ENCODE measurements at places on chromosomes 12 and 14.

- no peak for DNase-seq
These were observed 73.6 kb upstream of the NID2 start for GRCh38 chr14:52142504-52142903.

DNA sequence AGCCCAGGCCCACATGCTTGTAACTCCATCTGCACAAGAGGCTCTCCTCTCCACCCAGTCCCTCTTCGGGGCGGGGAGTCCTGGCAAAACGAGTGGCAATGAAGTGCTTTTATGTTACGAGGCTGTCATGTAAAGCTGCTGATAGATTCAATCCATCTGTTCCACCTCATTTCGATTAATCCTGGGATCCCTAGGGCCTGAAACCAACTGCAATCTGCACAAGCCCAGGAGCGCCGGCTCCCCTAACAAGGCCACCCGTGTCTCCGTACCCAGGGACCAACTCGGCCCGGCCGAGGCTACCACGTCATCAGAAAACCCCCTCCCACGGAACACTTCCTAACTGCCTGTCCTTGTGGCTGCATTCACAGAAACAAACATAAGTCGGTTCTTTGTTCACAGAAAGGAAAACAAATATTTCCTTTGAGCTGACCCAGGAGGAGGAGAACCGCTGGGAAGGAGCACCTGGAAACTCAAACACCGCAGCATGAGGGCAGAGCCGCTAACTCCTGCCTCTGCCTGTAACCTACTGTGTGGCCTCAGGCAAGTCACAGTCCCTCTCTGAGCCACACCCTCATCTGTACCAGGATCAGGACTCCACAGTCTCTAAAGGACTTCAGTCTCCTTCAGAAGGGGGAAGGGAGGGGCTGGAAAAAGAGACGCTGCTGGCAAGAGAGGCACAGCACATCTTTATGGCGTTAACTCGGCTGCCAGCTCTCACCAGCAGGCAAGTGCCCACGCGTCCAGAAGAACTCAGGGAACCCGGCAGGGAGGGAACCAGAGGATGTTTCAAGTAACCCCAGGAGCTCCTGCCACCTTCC is 47.8 kb downstream of the CCDC88C start:
- no peak for DNase-seq

DNA sequence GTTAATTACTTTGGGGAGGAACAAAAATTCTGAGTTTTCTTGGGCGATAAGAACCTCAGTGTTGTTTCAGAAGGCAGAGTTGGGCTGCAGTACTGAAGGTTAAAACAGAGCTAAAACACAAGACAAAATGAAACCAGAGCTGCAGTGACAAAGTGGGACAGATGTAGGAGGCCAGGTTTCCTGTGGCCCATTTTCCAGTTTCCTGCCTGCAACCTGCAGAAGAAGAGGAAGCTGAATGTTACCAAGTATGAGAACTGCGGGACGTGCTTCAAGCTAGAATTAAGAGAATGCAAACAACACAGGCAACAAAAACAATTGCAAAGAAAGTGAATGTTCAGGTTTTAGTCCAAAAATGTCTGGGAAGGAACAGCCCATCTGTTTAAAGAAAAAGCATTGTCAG is 17.8 kb downstream of the ELK3 start:
- DNase-seq: no peak

- peak; percentile 35 for DNase-seq
These were observed at the start of gene B4GALNT3 for GRCh38 chr12:459430-460258. Gene B4GALNT3 (plus strand): TSS chr12:459939. CDS start chr12:460377, 438 bp downstream.

GRCh38 chr14:21711360-21711961 is 37.8 kb upstream of the OR4E1 start:
- no peak for DNase-seq

DNA sequence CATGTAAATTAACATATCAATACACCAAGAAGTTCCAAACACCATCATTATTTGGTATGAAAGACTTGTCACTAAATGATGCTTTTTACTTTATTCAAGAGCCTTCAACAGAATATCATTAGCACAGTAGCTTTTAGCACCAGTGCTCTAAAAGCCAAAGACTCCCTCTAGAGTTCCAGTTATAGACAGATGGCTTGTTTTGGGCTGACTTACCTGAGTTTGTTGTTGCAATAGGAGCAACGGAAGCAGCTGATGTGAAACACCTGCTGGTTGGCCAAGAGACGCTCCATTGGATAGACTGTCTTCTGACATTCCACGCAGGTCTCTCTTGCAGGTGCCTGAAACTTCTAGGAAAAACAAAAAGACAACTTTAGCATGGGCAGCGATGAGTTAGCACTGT is 14.5 kb upstream of the CERS5 start:
- DNase-seq: no peak

GRCh38 chr14:68574906-68575305 is 218.0 kb downstream of the ZFP36L1 start:
- DNase-seq: no peak

DNA sequence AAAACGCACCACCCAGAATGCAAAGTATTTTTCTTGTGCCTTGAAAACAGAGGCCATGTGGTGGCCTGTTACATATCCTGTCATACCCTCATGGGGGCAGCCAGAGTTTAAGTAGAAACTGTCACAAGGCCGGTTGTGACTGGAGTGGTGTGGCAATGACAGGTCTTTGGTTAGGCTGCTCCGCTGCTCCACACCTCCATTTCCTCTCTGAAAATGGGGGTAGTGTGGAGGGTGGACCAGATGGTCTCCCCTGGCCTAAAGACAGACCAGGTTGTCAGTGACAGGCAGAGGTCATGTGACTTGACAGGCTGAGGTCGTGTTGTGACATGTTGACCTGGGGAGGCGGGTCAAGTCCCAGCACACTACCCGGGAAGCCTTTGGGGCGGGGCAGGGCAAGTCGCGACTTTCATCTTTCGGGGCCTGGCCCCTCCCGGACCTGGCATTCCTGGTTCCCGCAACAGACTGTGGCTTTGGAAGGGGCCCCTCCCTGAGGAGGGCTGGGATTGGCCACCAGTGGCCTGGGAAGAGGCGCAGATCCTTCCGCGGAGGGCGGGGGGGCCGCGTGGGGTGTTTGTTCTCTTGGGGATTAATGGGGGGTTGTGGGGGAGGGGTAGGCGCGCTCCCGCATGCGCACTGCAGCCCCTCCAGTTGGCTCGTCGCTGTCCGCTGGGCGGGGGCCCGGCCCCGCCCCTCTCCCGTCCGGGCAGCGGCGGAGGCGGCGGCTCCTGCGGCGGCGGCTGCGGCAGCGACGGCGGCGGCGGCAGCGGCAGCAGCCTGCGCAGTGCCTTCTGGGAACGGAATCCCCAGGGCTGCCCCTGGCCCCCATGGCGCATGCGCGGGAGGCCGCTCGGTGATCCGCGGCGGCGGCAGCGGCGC is at the start of gene MBD6:
Gene MBD6, plus strand, starts transcription at position 814 of the 876 bp plus-strand sequence. CDS start 1,480 bp downstream, outside the sequence.
- DNase-seq: peak; percentile 76

DNA sequence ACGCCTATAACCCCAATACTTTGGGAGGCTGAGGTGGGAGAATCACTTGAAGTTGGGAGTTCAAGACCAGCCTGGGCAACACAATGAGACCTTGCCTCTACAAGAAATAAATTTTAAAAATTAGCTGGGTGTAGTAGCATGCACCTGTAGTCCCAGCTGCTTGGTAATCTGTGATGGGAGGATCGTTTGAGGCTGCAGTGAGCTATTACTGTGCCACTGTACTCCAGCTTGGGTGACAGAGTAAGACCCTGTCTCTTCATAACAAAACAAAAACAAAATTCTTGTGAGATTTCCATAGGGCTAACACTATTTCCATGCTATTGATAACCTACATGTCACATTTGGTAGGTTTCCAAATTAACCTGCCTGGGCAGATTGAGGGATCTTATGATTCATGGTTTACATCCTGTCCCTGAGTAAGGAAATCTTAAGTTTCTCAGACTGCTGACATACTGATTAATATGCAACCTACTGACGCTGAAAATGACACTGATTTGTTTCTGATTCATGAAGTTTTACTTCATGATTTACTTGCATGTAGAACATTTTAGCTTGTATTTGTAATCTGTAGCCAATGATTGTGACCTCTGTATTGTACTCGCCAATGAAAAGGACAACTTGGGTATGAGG is 15.9 kb downstream of the ATP6V1D start:
- no peak for DNase-seq
